ENCODE measurements at places on chromosomes 5 and 9.

- no peak for DNase-seq
These were observed 220.8 kb downstream of the PRR16 start for GRCh38 chr5:120684749-120685415.

GRCh38 chr5:13501176-13501575 lies 443.3 kb downstream of the DNAH5 start:
- DNase-seq, result no peak

- no peak for DNase-seq
These were observed 298.4 kb downstream of the DEPDC1B start for GRCh38 chr5:60401526-60401925.

- no peak for DNase-seq
These were observed 174.0 kb downstream of the GDNF start for GRCh38 chr5:37665889-37666288.

GRCh38 chr9:114117996-114118830 lies 19.1 kb upstream of the KIF12 start:
- no peak for DNase-seq

DNA sequence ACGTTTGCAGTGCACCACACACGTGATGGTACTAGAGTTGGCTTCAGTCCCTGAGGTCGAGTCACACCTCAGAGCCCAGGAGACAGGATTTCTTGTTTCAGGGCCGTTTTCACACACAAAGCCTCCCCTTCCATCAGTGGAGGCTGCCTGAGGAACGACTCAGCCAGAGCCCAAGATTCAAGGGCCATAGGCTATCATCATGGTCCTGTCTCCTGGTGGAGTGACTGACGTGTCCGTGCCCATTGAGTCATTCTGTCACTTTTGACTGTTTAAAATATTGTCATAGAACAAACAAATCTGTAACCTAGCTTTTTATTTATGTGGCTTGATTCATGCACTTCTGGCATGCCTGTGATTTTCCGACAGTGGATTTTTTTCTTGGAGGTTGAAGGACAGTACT lies 28.3 kb downstream of the CAMK2A start:
- DNase-seq, result no peak

DNA sequence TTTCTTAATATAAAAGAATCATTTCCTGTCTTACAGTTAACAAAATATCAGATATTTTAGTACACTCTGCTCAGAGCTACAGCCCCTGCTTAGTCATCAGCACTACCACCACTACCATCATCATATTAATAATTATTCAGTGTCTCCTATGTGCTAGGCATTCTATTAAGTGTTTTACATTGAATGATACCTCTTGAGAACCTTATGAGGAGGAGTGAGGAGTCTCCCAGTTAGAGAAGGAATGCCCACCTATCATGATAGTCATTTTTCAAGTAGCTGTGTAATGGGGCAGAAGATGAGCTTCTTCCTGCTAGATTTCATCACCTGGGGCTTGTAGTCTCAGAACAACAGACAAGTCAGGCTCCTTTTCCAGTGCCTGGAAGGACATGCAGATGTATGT lies 238.0 kb downstream of the TRIM32 start:
- DNase-seq, result no peak

- DNase-seq, result no peak
These were observed 234.0 kb upstream of the NMUR2 start for GRCh38 chr5:152638996-152639552.

DNA sequence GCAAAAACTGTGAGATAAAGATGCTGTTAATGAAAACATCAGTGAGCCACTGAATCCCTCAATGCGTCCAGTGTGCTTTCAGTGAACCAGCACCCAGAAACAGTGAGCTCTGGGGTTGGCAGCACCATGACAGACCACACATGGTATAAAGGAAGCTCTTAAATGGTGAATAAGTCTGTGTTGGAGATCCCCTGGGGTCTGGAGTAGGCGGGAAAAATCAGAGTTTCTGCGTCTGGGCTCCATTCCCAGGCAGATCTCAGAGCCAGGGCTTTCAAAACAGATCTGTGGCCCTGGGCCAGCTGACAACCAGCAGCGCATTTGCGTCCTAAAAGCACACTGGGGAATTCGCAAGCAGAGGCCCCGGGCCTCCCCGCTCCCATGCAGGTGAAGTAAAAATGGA lies 233.5 kb downstream of the FRMD3 start:
- DNase-seq, result no peak

GRCh38 chr5:10118150-10118549 lies 131.5 kb downstream of the ATPSCKMT start:
- DNase-seq, result no peak

- DNase-seq, result no peak
These were observed 306.1 kb upstream of the WWC1 start for GRCh38 chr5:167985373-167985772.

DNA sequence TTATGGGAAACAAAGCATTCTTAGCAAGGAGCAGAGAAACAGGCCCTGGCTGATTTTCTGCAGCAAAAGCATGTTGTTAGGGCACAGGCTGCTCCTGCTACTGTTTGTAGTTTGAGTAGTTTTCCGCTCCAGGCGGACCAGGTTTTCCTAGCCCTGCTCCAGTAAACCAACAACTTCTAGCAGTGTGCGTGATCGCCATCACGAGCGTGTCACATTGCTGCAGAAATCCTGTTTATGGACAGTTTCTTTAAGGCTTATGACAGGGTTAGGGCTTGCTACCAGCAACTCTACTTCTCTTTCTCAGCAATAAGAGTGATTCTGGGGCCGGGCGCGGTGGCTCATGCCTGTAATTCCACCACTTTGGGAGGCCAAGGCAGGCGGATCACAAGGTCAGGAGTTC lies 803.9 kb upstream of the CDH10 start:
- DNase-seq, result no peak

DNA sequence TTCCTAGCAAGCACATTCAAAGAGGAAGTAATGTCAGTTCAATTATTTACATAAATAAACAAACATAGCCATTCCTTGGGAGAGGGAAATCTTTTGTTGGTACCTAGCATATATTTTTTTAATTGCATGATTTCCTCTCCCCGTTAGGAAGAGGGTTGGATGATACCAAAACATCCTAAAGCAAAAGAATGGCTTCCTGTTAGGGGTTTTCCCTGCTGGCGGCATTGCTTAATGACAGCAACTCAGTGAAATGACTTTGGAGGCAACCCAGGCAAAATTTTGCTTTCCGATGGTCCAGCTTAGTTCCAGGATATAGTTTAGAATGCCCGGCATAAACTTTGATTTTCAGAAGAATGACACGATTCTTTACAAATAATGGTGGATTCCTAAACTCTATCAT lies 73.2 kb downstream of the MAT2B start:
- DNase-seq, result no peak

DNA sequence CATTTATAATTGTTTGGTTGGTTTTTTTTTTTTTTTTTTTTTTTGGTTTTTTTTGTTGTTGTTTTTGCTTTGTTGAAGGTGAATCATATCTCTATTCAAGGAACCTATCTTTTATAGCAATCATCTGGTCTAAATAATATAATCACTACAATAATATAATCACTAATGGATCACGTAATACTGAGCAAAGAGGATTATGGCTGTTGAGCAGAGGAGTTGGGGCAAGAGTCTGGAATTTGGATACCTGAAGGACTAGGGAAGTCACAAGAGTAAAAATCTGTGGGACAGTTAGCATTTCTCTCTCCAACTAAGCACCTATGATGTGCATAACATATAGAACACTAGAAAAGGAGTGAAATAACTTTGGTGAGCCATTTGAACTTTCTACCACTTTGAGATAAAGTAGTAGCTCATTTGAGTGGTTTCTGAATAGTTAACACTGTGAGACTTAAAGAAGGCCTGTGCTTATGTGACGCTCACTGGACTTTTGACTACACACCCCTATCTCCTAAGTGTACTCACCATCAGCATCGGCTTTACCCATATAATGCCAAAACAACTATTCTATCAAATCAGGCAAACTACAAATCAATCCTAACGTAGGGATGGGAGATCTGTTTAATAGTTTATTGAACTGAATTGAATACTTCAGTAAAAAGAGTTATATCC lies 564.9 kb upstream of the TUSC1 start:
- no peak for DNase-seq

DNA sequence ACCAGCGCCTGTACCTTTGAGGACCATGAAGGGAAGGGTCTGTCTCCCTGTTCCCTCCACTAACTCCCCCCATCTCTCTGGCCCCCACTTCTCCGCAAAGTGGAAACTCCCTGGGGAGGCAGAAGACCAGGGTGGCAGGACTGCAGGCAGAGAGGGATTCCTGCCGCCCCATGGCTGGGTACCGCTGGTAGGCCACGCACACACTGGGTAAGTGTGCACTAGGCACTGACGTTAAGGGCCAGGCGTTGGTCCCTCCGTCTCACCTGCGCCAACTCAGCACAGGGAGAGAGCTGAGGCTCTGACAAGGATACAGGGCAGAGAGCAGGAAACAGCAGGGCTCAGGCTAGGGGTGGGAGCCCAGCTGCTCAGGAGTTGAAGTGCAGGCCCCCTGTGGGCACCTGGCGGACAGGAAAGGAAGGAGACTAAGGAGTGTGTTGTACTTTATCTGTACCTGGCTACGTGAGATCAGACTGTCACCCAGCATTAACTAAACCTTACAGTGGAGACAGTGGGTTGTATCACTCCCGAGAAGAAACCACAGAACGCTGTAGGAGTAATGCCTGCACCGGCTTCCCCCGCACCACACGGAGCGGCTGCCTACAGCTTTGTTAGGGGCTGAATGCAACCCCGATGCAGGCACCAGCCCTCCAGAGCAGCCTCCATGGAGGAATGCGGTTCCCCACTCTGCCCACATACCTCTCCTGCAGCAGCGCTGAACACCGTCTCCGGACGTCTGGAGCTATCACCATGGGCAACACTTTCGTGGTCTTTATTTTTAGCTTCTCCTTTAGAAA lies 34.2 kb upstream of the CLPTM1L start:
- no peak for DNase-seq

DNA sequence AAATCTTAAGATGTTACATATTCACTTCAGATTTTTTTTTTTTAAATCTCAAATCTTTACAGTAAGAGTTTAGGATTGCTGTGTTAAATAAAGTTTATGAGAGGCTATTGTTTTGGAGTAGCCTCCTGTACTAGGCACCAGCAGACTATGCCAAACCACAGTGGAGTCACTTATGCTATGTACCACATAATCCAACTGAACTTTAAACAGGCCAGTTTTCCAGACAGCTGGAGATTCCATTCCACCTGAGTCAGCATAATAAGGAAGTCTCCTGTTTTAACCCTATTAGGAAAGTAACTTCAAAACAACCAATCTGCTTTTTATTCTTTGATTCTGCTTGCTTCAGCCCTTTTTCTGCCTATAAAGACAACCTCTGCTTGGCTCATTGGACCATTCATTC lies 205.2 kb downstream of the CSNK1G3 start:
- DNase-seq, result no peak

DNA sequence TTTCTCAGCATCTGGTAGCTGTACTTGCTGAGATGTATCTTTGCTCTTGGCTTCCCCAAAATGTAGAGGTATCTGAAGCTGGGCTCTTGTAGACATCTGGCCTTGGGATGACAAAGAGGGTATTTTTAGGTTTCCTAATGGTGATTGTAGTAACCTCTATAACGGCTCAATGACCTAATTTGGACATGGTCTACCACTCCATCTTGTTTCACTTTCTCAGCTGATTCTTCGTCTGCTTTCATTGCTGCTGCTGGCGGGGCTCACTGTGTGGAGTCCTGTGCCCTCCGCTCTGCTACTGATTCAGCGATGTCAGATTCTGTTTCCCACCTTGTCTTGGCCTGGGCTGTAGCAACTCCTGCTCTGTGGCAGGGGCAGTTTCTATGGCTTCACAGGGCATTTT lies 12.7 kb upstream of the MARCHF11 start:
- no peak for DNase-seq

GRCh38 chr9:69757996-69758675 lies 1.7 kb downstream of the PTAR1 start:
- no peak for DNase-seq

- DNase-seq, result no peak
These were observed 155.0 kb upstream of the FBXL7 start for GRCh38 chr5:15344954-15345353.

DNA sequence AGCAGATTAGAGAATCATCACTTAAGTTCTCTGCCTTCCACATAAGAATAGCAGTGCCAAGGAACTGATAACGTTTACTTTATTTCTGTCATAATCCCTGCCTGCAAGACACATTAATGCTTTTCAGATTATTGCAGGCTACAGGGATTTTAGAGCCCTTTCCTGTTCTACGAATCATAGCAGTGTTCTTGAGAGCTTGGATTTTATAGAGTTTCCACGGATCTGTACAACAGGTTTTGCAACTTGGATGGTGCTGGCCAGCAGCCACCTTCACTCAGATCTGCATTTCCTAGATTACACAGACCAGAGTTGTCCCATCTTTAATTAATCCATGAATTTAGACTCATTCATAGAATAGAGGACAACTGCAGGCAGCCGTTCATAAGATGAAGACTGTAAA lies 38.1 kb downstream of the SLC12A2 start:
- no peak for DNase-seq

- no peak for DNase-seq
These were observed 79.8 kb upstream of the LMX1B start for GRCh38 chr9:126533926-126534310.

- DNase-seq, result no peak
These were observed at the start of gene ZDHHC11 for GRCh38 chr5:850511-851006. Gene ZDHHC11, minus strand, starts transcription at chr5:850986. Its CDS starts 384 bp downstream, at chr5:850602.

GRCh38 chr5:154228696-154229095 lies 38.2 kb downstream of the GALNT10 start:
- DNase-seq, result no peak

- no peak for DNase-seq
These were observed 90.2 kb downstream of the NSUN2 start for GRCh38 chr5:6542421-6543345.

GRCh38 chr9:7081065-7081600 lies 323.4 kb downstream of the KDM4C start:
- no peak for DNase-seq

DNA sequence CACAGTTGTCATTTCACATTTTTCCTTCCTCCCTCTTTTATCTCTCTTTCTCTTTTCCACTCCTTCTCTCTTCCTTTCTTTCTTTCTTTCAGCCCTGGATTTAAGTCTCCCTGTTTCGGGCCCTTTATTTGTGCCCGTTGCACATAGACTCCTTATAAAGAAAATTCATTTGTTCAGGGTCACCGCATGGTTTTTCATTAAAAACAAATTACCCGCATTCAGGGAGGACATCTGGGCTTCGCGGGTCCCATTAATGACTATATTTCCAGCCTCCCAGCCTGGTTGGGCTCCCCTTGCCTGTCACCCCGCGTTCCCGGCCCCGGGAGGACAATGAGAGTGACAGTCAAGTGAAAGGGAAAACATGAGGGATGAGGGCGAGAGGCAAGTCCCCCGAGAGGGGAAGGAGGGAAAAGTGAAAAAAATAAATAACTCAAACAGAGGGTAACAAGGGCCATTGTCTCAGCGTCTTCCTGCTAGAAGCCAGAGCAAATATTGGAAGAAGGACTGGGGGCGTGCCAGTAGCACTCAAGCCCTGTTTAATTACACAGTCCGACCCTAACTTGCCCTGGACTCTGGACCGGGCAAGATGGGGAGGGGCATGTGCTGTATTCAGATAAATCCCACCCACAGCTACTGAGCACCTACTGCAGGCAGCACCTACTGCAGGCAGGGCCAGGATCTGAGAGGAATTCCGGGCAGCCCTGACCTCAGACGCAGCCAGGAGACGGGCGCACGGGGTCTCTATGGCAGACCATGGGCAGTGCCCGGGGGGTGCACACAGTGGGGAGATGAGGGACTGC lies 166.2 kb downstream of the PAX5 start:
- DNase-seq, result no peak
